Sciatic nerve (tissue), 2 donors: ENCODE measurements at places on chromosomes 12 and 14. TPM values are rescaled to one million over a fixed set of nuclear protein-coding genes. Genes with fewer than 3 reads are reported as not detected.
A peak's percentile ranks its signal among the peaks of the same experiment; 100 is the strongest.

GRCh38 chr12:646442-647384 lies 16.5 kb downstream of the NINJ2 start:
- peak; percentile 80 for DNase-seq

DNA sequence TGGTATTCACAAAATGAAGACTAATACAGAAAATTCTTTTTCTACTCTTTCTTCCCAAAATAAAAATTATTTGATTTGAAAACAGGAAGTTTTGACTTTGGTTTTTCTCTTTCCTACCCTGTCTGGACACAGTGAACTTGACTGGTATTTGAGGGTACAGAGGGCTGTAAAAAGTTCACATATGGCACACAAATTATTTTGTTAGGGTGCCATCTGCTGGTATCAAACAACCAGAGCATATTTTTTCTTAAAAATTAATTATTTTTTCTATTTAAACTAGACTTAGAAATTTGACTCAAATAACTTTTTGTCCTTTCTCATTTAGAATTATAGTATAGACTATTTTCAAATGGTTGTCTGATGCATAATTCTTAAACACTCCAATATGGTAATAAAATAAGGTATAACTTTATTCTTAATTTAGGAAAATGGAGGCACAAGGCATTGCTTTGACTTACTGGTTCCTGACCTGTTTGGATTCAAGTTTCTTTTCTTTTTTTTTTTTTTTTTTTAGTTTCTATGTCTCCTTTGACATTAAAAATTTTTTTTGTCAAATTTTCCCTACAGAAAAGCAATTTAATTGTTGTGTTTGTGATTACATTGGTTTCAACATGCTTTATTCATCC lies 390.6 kb downstream of the PRKD1 start:
- no peak for DNase-seq

Gene EXOC3L4
- 3.3 TPM for total RNA-seq

Gene TPI1
- 233 TPM for total RNA-seq

DNA sequence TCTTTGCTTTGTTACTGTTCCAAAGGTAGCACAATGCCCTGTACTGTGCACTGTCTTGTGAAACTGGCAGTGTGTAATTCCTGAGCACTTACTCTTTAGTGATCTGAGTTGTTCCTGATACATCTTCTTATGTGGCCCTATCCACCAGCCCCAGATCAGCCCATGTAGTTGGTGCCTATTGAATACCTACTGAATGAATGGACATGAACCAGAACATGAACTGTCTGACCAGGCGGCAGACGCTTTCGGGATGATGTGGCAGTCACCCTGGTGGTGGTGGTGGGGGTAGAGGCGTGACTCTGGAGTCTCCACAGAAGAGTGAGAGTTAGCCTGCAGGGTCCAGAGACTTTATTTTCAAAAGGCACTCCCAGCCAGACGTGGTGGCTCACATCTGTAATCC lies 46.6 kb upstream of the PAPOLA start:
- no peak for DNase-seq

DNA sequence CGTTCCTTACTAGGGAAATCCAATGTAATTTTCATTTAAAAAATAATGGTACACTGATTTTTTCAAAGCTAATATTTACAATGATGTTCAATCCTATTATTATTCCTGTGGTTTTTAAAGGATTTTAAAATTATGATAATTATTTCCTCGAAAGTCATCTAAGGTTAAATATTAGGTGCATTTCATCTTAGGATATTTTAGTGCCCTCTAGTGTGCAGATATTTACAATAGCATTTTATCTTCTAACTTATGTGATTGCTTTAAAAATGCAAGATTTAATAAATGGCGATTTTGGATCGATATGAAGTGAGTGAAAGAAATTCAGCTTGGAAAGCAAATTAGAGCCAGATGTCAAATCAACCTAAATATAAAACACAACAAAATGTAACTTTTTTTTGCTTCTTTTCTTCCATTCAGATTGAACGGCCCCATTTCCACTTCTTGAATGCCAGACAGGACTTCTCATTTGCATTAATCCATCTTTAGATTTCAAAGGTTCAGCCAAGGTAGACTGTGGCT lies 293.5 kb downstream of the SLC6A15 start:
- no peak for DNase-seq
